ENCODE measurements at places on chromosomes 7 and 10.

- no peak for DNase-seq
These were observed 8.8 kb downstream of the FZD9 start for GRCh38 chr7:73442222-73442902.

DNA sequence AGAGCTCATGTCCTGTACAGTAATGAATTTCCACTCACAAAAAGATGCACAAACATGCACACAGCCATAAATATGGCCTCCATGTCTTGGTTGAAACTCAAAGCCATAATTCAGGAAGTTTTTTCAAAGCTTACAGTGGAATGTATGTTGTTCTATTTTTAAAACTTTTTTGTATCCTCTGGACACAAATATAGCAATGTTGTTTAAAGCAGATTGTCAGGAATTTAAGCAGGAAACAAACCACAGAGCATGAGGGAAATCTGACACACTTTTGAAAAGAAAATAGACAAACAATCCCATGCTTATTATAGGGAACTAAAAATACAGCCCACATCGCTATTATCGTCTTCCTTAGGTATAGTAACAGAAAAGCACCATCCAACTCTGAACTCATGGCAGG, 21.5 kb downstream of the LRRN3 start:
- no peak for DNase-seq

DNA sequence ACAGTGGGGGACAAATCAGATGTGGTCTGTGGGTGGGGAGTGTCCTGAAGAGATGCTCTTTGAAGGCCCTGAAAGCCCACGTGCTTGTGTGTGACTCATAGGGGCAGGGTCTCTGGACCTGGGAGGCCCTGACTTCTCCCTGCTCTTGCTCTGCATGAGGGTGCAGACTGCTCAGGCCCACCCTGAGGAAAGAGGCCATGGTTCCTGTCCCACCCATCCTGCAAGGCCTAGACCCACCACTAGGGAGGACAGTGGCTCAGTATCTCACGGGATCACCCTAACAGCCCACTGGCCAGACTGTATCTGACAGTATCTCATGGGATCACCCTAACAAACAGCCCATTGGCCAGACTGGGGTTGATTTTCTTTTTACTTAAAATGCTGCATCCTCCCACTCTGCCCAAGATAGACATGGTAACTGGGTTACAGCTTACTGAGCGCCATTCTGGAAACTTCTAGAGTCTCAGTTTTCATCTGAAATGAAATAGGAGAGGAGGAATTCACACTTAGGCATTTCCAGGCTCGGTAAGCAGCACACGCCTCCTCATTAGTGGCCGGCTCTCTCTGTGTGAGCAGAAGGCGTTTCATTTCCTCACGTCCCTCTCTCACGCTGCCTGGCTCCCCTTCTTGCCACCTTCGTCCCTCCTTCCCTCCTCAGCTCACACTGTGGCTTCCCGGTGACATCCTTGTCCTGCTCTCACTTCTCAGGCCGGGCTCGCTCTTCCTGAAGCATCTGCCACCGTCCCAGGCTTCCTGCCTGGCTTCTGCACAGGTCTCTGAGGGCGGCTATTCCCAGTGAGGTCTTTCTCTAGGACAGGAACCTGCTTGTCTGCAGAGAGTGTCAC, 242.6 kb downstream of the GLRX3 start:
- no peak for DNase-seq

- DNase-seq = no peak
These were observed 458.5 kb downstream of the KCNMA1 start for GRCh38 chr10:77179015-77179695.

- no peak for DNase-seq
These were observed 4.2 kb upstream of the ASB4 start for GRCh38 chr7:95481271-95482165.

DNA sequence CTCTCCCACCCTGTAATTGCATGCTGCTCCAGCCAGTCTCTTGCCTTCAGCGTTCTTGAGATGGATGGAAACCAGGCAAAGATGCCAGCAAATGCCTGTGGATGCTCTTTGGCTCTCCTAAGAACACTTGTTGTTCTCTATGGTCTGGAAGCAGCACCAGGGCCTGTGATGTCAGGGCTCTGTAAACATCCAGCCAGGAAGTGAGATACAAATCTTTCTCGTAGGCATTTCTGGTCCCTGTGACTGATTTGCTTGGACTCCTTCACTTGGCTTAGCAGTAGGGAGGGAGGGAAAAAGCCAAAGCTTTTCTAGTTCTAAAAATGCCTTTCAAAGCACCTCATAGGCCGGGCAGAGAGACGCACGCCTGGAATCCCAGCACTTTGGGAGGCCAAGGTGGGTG, 201.3 kb downstream of the REEP3 start:
- DNase-seq = no peak

- no peak for DNase-seq
These were observed 32.1 kb downstream of the MICALL2 start for GRCh38 chr7:1427064-1427657.

DNA sequence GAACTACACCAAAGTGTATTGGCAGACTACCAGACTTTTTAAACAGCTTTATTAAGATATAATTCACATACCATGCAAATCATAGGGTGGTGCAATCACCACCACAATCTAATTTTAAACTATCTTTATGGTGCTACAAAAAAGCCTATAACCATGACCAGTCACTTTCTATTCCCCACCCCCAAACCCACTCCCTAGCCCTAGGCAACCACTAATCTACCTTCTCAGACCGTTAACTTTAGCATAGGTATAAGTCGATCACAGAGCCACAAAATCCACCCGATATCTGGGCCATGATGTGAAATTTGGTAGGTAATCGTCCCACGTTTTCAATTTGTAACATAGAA, 536 bp upstream of the POM121 start:
- DNase-seq = no peak

DNA sequence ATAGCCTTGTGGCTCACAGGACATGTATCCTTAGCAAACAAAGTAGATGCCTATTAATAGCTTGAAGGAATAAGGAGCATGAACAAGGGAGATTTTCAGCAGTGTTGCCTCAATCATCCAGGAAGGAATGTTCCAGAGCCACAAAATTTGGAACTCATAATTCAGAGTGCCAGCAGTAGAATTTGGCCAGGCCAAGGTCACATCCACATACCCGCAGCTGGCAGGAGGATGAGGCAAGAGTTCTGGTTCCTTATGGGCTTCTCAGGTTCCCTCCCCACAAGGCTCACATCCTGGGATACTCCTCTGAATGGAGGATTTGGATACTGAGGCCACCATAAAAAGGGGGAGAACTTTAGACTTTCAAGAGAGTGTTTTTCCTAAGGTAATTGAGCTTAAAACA, 45.8 kb downstream of the SUFU start:
- no peak for DNase-seq

- DNase-seq = no peak
These were observed 13.0 kb downstream of the ESYT2 start for GRCh38 chr7:158816271-158816670.

DNA sequence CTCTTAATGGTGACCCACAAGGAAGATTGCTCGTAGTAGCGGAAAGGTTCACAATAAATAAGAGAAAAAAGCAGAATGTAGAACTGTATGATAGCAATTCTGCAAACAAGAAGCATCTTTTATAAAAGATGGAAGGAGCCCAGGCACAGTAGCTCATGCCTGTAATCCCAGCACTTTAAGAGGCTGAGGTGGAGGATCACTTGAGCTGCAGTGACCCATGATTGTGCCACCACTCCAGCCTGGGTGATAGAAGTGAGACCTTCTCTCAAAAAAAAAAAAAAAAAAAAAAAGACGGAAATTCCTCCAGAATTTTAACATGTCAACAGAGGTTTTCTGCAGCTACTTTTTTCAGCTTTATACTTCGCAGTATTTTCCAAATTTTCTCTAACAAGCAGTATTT, 13.2 kb downstream of the GATAD1 start:
- no peak for DNase-seq

DNA sequence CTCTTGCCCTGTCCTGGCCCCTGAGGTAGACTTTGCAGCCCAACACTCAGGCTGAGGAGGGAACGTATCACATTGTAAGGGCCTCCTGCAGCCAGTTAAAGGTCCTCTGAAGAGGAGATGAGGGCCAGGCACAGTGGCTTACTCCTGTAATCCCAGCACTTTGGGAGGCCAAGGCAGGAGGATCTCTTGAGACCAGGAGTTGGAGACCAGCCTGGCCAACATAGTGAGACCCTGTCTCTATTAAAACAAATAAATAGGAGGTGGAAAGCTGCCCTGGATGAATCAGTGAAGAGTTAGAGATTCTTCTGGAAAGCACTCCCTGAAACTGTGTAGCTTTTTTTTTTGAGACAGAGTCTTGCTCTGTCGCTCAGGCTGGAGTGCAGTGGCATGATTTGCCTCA, 2.3 kb upstream of the C10orf62 start:
- DNase-seq = no peak
